ENCODE measurements at places on chromosomes 2 and 18.

- DNase-seq = no peak
These were observed 2.6 kb upstream of the CHRND start for GRCh38 chr2:232523402-232523681.

DNA sequence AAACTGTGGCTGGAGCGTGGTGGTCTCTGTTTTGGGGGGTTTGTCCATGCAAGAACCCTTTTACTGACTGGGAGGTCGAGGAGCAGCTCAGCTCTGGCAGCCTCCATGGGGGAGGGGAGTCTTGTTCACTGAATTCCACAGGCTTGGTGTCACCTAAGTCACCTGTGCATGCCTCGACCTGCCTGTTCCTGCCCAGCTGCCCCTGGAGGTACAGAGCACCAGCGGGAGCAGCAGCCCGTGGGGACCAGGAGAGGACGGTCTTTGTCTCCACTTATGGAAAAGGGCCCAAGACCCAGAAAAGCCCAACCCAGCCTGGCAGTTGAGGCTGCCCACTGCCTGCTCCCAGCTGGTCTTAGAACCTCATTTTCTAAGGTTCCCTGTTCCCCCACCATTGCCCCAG, 168.7 kb upstream of the AGAP1 start:
- no peak for DNase-seq

DNA sequence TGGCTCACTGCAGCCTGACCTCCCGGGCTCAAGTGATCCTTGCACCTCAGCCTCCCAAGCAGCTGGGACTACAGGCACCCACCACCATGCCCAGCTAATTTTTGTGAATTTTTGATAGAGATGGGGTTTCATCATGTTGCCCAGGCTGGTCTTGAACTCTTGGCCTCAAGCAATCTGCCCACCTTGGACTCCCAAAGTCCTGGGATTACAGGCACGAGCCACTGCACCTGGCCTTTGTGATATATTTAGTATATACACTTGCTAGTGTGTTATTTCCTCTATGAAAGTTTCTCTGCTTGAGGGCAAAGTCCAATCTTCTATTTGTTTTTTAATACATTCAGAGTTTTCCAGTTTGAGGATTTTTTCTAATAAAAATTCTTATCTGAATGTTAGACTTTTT, 119.3 kb downstream of the GALNT3 start:
- no peak for DNase-seq

GRCh38 chr2:16281451-16282335, 341.3 kb downstream of the MYCN start:
- DNase-seq = no peak

GRCh38 chr2:101328474-101329007, 20.0 kb upstream of the RNF149 start:
- DNase-seq = no peak

GRCh38 chr2:40283111-40283909, 168.6 kb downstream of the SLC8A1 start:
- no peak for DNase-seq

DNA sequence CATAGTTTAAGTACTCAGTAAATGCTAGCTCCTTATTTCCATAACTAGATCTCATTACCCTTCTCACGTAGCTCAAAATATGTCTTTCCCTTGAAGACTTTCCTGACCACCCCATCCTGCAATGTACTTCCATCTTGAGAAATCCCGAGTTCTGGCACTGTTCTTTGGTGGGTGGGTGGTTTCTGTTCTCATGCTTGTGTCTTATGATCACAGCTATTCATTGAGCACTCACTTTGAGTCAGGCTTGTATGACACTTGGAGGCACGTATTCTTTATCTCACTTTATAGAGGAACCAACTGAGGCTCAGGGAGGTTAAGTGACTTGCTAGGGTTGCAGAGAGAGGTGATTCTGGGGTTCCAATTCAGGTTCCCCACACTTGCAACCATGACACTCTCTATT, 9.0 kb upstream of the CLIP4 start:
- DNase-seq = no peak

GRCh38 chr2:99858951-99859596, 283.3 kb downstream of the AFF3 start:
- no peak for DNase-seq

GRCh38 chr2:167928434-167928833, 319.0 kb downstream of the STK39 start:
- DNase-seq = no peak

GRCh38 chr18:32277549-32277948, 87.7 kb downstream of the MEP1B start:
- DNase-seq = no peak

- DNase-seq = peak; percentile 21
These were observed 34.7 kb downstream of the TRABD2A start for GRCh38 chr2:84846041-84846663.

DNA sequence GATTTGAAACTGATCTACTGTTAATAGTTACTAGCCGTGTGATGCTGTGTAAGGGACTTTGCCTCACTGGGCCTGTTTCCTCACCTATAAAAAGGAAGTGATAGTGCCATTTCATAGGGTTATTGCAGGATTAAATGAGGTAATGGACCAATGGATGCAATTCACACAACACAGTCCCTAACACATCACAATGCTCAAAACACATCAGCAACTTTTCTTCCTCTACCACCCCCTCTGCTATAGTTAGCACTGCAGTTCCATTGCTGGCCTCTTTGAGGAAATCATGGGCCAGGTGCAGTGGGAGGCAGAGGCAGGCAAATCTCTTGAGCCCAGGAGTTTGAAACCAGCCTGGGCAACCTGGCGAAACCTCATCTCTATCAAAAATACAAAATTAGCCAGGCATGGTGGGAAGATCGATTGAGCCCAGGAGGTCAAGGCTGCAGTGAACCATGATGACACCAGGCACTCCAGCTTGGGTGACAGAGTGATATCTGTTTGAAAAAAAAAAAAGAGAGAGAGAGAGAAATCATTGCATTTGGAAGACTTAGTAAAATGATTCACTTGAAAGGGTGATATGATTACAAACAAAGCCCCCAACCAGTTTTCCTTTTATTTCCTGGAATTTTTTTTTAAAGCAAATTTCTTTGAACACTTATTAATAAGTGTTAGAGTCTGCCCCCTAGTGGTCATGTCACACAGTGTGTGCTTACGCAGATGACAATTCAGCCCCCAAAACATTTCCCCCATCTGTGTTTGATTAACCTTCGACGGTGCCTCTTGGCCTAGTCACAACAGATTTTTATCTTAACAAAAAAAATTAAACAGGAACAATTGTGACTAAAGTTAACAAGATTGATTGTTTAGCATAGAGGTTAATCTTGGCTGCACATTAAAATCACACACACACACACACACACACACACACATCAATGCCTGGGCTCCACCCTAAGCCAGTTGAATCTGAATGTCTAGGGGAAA, 88.6 kb upstream of the BCL11A start:
- no peak for DNase-seq
